Central memory CD8-positive, alpha-beta T cell (primary cell): ENCODE measurements at places on chromosomes 6 and 20.

DNA sequence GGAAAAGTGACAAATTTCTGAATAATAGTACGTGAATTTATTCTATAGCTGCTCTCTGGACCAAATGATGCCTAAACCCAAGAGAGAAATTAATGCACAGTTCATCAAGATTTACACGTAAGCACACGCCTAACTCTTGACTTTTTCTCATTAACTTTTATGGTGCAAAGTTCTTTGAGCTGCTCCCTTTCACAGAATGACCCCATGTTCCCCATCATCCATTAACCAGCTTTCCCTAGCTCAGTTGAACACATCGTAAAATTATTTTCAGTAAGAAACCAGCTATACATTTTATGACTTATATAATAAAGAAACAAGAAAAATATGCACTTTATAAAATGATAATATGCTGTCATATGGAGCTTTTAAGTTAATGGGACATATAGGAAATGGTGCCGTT lies 54.3 kb downstream of the ID4 start:
- no peaks in the 10 kb centered on the region for H3K4me1 ChIP-seq
- H3K36me3 ChIP-seq = no peaks in the 10 kb centered on the region
- no peak overlapping the region for H3K27ac ChIP-seq
- no peak overlapping the region for H3K4me3 ChIP-seq

DNA sequence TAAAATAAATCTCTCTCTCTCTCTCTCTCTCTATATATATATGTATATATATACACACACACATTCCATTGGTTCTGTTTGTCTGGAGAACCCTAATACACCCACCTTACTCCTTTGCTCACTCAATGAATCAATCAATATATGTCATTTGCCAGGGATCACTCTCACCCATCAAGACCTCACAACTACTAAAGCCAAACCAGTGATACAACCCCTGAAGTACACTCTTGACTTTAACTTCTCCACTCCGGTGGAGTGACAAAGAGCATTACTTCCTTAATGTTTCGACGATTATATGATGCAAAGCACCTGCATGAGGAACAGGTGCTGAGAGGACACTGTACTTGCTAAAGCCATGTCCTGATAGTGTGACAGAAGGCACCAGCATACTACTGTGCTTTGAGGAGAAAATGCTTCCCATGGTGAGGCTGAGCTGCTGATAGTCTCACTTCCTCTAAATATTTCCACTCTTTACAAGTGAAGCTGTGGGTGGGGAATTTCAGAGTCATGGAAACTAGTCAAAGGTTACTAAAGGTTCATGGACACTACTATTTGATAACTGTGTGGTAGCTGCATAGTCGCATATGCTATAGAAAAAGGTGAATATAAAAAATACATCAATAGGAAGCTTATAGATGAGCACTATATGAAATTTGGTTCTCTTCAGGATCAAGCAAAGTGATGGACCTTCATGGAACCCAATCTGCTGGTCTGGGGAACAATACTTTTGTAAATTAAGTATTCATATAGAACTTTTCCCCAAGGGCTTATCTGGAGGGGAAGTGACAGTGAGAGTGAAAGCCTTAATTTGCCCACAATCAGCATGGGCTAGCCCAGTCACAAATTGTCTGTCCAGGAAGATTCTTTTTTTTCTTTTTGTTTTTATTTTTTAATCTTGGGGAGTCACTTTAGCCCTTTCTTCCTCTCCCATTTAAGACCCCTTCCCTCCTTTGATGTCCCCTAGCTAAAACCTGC lies 141.9 kb upstream of the NEDD9 start:
- peaks cover 17% of the 10 kb centered on the region for H3K36me3 ChIP-seq
- H3K4me1 ChIP-seq = peaks cover 79% of the 10 kb centered on the region
- H3K27ac ChIP-seq = peak overlapping the region; percentile 18
- no peaks in the 10 kb centered on the region for H3K27me3 ChIP-seq
- DNase-seq = no peak

GRCh38 chr6:99608059-99608885 lies 1.6 kb downstream of the PRDM13 start:
- DNase-seq = no peak
- no peak overlapping the region for H3K4me3 ChIP-seq
- peaks cover 98% of the 10 kb centered on the region for H3K27me3 ChIP-seq

- no peaks in the 10 kb centered on the region for H3K4me1 ChIP-seq
- no peak for DNase-seq
- H3K36me3 ChIP-seq = no peaks in the 10 kb centered on the region
- no peak overlapping the region for H3K4me3 ChIP-seq
- H3K27ac ChIP-seq = no peak overlapping the region
Measured at GRCh38 chr6:65064844-65065243, 642.2 kb downstream of the EYS start.
